ENCODE measurements at places on chromosomes 7 and 10.

GRCh38 chr10:114458955-114459354 is 54.7 kb upstream of the AFAP1L2 start:
- DNase-seq = no peak

DNA sequence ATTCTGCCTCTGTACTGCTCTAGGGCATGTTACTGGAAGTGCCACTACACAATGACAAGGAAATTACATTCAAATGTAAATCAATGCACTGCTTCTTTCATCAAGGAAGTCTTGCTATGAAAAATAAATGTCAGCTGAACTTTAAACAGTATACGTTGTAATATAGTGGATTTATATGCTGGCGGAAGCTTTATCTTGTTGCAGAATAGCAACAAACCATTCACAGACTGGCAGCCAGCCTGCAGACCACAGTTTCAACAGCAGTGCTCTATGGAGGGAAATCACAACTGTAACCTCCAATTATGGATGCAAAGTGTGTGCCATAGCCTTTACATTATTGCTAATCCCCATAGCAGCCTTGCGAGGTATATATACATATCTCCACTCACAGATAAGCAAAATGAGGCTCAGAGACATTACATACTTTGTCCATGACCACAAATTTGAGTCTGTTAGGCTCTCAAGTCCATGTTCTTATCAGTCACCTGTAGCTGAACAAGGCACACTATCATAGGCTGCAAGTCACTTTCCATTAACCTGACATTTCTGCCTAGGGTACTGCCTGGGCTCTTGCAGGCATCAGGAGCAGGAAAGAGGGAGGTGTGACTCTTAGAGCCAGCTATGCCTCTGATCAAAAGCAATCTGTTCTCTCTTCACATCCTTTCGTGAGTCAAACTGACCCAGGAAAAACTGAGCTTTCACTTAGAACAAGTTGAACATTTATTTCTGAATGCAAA is 22.6 kb downstream of the COL28A1 start:
- DNase-seq = no peak

GRCh38 chr7:158072991-158073730 is 514.5 kb downstream of the PTPRN2 start:
- no peak for DNase-seq

DNA sequence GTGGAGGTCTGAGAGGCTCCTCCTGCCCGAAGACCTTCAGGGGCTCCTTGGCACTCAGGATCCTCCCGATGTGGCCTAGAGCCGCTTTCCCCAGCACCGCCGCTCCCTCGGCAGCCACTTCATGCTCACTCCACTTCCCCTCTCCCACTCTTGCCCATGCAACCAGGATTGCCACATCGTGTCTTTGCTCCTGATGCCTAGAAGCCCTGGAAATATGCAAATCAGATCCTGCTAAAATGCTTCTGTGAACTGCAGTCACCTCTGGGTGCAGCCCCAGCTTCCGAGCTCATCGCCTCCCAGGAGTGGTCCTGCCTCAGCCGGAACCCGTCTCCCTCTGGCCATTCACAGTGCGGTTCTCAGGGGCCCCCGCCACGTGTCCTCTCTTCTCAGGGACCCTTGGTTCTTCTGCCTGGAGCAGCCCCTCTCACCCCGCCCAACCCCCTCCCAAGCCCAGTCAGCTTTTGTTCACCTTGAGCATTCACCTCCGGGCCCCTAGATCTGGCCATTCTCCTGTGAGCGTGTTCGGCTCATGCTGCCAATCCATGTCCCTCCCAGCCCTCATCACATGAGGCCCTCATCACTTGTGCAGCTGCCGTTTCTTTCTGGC is 175.5 kb downstream of the ADARB2 start:
- DNase-seq = no peak

- DNase-seq = no peak
Observed at GRCh38 chr7:28246921-28247461, 66.4 kb upstream of the JAZF1 start.

DNA sequence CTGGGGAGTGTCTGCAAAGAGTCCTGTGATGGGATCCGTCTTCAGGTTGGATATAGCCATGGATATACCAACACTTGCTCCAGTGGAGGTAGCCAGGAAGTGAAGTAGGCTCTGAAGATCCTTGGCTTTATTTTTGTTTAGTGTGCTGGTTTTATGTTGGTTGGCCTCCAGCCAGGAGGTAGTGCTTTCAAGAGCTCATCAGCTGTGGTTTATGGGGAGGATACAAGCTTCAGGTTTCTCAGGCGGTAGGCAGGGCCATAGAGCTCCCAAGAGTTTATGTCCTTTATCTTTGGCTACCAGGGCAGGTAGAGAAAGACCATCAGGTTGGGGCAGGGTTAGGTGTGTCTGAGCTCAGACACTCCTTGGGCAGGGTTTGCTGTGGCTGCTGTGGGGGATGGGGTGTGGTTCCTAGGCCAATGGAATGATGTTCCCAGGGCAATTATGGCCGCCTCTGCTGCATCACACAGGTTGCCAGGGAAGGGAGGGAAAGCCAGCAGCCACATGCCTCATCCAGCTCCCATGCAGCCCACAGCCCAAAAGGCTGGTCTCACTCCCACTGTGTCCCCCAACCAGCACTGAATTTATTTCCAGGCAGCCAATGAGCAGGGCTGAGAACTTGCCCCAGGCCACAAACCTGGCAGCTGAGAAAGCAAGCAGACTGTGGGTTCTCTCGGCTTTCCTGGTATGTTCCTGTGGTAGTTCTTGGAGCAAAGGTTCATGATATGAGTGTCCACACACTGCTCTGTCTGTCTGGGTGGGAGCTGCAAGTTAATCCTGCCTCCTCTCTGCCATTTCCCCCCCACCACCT is 67.0 kb upstream of the PRLHR start:
- DNase-seq = no peak

DNA sequence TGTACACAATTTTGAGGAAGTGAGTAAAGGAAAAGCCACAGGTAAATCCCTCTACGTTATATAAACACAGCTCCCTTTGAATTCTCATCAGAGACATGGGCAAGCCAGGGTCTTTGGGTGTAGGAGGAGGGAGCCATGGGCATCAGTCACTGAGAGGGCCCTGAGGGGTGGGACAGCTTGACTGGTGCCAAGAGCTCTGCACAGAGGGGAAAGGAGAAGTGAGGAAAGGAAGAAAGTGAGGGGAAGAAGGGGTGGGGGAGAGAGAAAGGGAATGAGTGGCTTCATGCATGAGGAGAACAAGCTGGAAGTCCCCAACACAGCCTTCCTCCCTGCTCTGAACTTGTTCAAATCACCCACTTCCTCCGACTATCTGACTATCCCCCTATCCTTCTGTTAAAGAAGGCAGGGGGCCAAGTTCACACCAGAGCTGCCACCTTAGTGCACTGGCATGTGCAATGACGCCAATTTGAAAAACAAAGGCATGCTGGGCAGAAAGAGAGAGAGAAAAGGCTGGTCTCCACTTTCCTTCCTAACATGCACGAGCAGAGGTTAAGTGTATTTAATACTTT is 16.4 kb upstream of the RNF148 start:
- DNase-seq = no peak

DNA sequence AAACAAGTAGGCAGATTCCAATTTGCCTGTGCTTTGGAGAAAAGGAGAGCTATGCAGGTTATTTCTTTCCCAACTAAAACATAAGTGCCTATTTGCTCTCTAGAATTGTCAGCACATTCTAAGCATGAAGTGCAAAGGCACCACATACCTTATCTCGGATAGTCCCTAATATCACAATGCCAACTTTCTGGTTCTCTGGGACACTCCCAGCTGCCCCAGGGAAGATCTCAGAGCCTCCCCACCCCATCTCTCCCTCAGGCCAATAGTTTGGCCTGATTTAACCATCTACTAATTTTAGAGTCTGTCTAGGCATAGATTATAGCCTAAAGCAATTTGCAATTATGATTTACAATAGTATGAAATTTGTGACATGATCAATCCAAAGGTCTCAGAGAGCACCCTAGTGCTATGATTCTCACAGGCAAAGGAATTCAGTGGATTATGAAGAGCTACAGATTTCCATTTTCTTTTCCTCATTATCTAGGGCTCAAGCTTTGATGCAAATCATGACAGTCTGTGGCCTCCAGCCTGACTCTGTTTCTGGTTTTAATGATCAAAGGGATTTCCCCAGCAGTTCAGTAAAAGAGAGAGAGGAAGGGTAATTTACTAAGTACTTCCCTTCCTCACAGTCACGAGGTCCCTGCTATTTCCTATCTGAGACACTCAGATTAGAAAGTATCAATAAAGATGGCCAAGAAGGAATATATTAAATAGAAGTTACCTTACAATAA is 29.0 kb upstream of the IL6 start:
- DNase-seq = no peak

GRCh38 chr7:22561321-22561811 is 61.4 kb upstream of the STEAP1B start:
- DNase-seq = peak; percentile 78

DNA sequence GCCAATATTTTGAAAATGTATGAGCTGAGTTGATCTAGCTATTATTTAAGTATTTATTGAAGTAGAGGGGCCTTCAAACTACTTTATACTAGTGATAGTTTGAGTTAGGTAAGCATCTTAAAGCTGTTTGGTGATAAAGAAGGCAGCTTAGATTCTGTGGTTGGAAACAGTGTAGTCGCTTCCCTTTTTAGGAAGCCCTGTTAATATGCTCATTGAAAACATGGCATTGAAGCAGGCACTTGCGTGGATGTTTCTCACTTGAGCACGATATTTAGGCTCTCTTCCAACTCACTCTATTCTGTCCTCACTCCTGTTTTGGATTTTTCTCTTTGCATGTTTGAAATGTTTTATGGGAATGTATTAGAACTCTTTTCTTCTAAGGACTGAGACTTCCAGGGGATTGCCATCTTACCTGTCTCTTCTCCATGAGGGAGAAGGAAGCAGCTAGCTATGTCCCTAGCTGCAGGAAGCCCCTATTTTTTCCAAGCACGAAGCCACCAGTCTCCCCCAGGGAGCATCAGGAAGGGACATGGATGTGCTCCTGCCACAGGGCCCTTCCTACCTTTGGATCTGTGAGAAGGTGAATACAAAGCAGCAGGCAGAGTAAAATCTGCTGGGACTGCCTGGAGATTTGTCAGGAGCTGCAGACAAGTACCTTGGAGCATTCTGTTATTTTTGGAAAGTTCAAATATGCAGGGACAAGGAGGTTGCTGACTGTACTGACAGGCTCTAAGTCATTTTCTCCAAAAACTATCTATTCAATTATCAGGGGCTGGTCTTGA is 22.0 kb upstream of the BMPR1A start:
- no peak for DNase-seq

DNA sequence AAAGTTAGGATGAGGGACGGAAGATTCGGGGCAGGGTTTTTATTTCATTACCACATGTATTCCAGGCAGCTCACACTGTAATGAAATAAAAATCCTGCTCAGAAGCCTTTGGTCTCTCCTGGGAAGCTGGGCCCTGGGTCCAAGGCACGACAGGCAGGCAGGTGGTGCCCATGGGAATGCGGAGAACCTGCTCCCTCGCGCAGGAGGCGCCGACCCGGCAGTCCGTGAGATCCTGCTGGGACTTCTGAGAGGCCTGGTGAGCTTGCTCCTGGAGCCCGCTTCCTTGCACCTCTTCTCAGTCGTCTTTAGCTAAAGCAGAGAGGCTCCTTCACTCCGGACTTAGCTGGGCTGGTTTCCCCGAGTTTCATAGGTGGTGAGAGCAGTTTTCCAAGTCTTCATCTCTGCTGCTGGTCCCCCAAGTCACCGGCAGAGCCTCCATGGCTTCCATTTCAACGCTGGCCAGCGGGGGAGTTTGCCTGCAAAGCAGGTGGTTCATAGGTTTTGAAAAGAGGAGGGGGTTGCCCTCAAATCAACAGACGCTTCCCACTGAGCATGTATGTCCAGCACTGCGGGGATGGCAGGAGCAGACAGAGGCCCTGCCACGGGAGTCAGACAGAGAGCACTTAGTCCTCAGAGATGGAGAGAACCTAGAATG is 24.5 kb downstream of the IL15RA start:
- no peak for DNase-seq

- DNase-seq = no peak
Observed at GRCh38 chr7:150847536-150847935, 4.8 kb upstream of the AOC1 start.

DNA sequence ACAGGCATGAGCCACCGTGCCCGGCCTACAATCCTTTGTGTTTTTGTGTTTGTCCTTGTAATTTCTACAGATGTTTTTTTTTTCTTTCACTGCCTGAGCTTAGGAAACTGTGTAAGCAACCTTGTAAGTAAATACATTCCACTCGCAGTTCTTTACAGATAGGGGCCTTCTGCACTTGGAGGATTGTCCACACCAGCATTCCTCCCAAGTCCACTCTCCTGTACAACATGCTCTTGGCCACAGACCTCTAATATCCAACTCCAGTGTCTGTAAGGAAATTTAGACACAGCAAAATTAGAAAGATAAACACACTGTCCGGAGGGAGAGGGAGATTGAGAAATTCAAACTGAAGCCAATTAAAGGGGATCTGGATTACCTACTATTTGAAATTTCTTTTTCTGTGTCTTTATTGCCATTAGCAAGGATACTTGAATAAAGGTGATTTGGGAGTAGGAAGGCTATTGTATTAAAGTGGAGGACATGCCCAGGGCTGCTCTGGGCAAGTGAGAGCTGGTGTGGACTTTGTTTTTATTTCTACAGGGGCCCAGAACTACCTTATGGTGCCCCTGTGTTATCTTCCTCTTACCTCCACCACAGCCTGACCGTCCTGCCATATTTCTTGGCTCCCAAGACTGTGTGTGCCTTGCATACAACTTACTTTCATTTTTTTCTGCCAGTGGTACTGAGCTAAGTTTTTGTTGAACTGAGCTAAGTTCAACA is 9.7 kb downstream of the MXI1 start:
- no peak for DNase-seq

DNA sequence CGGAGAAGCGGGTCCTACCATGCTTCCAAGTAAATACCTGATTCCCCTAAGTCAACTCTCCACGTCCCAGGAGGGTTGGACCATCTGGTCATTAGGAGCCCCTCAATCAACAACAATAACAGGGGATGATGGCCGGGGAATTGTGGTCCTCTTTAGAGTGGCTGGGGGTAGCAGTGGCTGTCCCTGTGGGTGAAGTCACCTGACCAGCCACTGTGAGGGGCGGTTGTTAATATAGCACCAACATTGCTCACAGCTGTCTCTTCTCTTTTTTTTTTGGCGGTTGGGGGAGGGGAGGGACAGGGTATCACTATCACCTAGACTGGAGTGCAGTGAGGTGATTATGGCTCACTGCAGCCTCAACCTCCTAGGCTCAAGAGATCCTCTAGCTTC is 67.9 kb downstream of the SPDYE5 start:
- no peak for DNase-seq

DNA sequence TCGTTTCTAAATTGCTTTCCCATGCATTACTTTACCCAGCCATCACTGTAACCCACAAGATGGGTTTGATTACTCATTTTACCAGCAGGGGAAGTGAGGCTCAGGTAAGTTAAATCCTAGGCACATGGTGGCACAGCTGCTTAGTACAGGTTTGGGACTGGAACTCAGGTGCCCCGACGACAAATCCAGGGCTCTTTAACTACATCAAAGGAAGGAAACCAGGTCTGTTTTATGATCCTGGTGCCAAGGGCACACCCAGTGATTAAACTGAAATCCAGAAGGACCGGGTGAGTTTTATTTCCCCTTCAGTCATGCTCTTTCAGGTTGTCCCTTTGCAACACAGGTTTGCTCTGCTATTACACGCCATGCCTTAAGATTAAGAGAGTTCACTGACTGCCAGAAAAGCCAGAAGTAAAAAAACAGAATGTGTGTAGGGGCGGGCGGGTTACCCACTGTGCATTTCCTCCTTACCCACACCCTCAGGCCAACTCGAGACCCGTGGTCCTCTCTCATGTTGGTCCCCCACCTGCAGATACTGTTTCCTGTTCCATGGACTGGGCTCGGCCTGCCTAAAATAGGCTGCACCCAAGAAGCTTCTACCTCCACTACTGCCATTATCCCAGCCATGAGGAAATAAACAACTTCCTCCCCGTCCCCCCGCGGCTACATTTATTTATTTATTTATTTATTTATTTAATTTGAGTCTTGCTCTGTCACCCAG is 55.1 kb upstream of the KDM7A start:
- DNase-seq = no peak
